CD4-positive, alpha-beta T cell treated with Interleukin-17A for 4 hours (primary cell): ENCODE measurements at places on chromosomes 16 and 17.
A peak's percentile ranks its signal among the peaks of the same experiment; 100 is the strongest.

DNA sequence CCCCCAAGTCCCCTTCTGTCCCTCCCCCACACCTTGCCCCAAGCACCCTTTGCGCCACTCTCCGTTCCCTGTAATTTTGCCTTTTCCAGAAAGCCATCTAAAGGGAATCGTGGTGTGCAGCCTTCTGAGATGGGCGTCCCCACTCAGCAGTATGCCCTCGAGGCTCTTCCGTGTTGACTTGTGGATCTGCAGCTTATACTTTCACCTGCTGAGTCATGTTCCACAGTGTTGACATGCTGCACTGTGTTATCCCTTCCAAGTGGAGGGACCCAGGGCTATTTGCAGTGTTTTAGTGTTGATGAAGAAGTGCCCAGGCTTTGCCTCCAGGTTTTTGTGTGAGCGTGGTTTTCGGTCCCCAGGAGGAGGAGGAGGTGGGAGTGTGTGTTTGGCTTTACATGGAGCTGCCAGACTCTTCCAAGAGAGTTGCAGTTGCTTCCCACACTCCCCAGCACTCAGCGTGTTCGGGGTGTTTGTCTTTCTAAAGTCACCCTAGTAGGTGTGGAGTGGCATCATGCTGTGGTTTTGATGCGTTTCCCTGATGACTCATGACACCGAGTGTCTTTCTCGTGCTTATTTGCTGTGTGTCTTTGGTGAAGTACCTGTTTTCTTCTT is 32.1 kb upstream of the JPT2 start:
- DNase-seq: peak; percentile 57

- DNase-seq: no peak
These were observed 772 bp upstream of the NUP93 start for GRCh38 chr16:56728980-56729734.

DNA sequence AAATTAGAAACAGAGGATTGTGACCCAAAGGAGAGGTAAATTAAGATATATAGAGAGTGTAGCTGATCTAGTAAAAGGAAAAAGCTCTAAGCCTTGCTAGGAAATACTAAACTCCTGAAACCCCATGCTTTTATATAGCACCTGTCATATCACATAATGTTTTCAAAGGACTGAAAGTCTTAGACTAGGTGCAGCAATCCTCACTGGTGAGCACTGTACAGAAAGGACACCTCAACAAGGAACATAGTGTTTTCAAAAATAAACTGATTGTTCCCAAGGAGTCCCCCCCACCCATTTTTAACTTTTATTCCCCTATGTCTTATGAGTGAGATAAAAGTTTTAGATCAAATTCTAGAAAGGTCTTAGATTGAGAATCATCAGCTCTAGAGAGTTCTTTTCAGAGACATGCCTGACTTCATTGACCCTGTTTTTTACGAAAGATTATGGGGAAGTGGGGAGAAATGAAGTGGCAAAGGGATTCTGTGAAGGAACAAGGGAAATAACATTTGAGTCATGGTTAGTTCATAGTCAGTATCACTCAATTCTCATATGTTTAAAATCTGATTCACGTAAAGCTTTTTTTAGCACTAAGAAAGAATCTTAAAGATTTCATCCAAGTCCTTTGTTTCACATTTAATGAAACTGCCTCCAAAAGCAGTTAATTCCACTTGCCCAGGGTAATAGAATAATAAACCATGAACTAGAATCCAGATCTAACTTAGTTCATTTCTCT is 166.4 kb downstream of the CYB561 start:
- no peak for DNase-seq

GRCh38 chr16:59290718-59291117 is 556.6 kb upstream of the GOT2 start:
- no peak for DNase-seq

- no peak for DNase-seq
These were observed 304.3 kb downstream of the HS3ST4 start for GRCh38 chr16:25996052-25996451.

DNA sequence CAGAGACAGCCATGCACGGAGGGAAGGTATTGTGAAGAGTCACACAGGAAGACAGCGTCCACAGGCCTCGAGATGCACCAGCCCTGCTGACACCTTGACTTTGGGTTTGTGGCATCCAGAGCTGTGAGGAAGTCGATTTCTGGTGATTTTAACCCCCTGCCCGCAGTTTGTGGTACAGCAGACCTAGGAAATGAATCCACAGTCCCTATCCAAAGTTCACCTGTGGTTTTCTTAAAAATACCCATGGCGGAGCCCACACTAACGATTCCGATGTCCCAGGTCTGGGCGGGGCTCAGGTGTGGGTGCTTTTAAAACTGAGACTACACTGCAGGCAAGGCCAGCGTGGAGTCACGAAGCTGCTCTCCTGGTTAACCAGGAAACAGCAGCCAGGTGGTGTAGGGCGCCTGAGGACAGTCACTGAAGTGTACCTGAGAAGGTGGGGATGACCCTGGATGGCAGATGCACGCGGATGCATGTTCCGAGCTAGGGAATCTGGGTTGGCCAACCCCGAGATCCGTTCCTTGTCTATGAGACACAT is 14.4 kb upstream of the MEAK7 start:
- DNase-seq: peak; percentile 76

DNA sequence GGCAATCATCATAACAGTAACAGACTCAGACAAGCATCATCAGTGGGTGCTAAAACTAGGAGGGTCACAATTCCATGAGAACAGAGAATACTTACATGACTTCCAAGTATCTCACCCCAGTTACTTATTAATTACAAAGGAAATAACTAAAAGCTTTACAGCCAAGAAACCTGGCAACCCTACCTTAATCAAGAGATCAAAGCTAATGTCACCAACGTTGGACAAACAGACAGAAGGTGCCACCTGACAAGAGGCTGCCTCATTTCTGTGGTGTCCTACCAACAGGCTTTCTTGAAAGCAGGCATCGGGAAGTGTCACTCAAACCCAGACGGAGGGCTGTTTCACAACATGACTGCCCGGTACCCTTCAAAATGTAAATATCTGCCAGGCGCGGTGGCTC is 84.6 kb downstream of the RMI2 start:
- DNase-seq: no peak

DNA sequence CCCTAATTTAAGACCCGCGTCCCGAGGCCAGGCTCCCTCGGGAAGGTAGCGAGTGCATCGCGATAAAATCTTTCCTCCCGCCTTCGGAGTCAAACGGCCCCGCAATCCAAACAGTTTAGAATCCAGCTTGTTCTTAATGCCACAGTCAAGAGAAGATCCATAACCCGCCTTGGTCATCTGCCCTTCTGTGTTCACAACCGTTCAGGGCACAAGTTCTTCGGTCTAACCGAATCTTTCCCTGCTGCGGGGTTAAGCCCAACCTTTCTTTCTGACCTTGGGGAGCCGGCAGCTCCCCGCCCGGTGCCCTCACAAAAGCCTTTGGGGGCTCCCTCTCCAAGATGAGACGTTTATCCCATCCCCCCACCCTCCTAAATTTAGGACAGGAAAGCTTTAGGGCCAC is 30.3 kb downstream of the CPSF4L start:
- no peak for DNase-seq

- no peak for DNase-seq
These were observed 149.5 kb downstream of the TMEM132E start for GRCh38 chr17:34728771-34729310.

DNA sequence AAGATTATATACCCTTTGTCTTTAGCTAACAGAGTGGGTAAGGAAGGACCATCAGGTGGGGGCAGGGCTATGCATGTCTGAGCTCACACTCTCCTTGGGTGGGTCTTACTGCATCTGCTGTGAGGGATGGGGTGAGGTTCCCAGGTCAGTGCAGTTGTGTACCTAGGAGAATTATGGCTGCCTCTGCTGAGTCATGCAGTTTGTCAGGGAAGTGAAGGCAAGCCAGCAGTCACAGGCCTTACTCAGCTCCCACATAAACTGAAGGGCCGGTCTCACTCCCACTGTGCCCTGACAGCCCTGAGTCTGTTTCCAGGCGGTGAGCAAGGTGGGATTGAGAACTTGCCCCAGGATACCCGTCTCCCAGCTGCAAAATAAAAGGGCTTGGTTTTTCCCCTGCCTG is 328.6 kb downstream of the MAP2K6 start:
- no peak for DNase-seq

DNA sequence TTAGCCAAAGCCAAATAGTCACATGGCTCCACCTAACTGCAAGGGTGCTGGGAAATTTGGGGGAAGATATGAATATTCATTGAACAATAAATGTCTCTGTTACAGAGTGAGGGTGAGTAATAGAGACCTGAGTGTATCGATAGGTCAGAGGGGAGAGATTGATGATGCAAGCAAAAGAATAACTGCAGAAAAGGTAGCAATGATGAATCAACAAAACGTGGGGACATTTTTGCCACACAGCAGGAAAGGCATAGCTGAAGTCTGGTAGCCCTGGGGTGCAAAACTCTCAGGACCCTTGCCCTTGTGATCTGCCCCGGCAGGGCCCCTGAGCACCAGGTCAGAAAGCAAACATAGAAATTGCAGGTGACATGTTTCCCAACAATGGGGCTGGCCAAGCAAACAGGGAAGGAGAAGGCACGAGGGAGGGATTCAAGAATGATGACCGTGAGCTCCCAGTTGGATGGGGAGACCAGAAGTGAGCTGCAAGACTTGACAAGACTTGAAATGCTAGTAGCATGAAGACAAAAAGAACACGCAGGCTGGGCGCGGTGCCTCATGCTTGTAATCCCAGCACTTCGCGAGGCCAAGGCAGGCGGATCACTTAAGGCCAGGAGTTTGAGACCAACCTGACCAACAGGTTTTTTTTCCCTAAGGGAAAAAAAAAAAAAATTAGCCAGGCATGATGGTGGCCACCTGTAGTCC is 12.7 kb upstream of the HERPUD1 start:
- DNase-seq: no peak

DNA sequence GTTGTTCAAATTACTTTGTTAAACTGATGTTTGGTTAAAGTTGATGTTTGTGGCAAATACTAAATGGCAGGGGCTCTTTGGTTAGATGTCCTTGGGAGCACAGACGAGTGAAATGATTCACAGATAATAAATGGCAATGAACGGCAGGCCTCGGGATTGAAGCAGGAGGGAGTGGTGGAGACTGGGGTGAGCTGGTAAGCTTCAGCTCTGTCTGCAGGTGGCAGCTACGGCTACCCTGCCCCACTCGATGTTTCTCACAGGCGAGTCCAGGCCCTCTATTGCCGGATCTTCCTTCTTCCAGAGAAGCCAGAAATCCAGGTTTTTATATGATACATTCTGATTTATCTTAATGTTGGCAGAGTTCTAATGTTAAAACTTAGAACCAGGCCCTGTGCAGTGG is 144.8 kb upstream of the CACNG5 start:
- no peak for DNase-seq

GRCh38 chr16:17343028-17343427 is 127.7 kb downstream of the XYLT1 start:
- peak; percentile 49 for DNase-seq

- no peak for DNase-seq
These were observed 3.0 kb downstream of the PRR29 start for GRCh38 chr17:64001091-64001579.

DNA sequence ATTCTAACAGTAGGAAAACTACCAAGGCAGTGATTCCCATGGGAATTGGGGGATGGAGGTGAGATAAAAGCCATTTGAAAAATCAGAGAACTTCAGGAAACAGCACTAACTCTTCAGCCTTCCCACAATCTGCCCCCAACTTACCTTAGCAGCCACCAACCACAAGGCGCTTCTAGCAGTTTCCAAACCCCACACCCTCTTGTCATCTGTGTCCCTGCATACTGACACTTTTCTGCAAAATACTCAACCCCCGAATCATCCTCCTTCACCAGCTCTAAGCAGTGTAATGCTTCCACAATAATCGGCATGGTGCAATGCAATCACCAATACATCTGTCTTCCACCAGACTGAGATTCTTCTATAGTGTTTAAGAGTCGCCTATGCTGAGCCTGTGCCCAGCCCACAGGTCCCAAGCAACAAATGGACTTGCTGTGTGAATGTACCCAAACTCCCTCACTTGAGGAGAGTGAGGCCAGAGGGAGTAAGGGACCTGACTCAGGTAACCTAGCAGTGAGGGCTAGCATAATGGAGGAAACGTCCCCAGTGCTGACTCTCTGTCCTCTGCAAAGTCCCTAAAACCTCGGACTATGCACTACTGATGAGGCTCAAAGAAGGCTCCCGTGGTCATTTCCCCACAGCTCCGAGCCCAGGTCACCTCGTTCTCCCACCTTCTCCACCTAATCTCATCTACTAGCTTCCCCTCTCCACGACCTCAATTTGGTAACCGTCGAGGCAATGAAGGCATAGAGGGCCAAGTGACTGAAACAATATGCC is 943 bp downstream of the DYNC1LI2 start:
- no peak for DNase-seq

DNA sequence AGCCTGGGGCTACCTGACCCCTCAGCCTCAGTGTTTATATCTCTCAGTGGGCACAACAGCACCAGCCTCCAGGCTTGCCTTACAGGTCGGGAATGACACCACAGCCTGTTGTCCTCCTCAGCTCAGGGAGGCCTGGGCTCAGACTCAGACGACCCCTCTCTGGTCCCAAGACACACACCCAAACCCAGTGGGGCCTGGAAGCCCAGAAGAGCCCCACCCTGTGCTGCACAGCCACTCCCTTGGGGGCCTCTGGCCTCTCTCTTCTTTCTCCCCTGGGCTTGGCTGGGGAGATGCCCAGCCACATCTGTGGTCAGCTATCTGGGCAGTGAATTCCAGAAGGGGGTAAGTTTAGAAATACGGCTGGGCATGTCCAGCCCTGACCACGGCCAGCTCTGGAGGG is 2.4 kb downstream of the NATD1 start:
- no peak for DNase-seq

DNA sequence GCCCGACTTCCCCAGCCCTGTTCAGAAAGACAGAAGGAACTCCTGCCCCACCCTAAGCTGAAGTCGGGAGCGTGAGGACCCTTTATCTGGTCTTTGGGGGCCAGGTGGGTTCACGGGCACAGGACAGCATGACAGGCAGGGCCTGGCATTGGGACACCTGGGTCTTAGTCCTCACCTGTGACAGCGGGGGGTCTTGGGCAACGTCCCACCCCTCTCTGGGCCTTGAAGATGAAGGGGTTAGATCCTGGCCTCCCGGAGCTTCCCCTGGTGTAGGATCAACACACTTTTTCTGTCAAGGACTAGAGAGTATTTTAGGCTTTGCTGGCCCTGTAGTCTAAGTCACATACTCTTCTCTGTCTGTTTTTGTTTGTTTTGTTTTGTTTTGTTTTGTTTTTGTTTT is 65.1 kb downstream of the JPH3 start:
- no peak for DNase-seq

DNA sequence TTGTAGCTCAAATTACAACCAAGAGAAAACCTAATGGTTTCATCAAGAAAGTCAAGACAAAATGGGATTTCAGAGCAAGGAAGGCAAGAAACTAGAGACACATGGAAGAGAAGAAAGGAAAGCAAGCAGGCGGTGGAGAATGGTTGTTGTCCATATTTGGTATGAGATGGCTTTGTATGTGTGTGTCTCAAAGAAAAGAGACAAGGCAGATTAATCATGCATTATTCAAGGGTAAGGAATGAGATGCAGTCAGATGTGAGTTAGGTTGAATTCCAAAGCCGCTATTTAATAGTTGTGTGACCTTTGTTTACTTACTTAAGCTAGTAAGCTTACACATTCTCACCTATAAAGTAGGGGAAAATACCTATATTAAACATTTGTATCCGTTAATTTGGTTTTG is 1029.6 kb downstream of the CDH11 start:
- DNase-seq: no peak

GRCh38 chr16:9107025-9107970 is 15.9 kb downstream of the HAPSTR1 start:
- DNase-seq: no peak
